Peyer's patch (tissue), 4 donors: ENCODE measurements at places on chromosomes 1 and 21. TPM values are rescaled to one million over a fixed set of nuclear protein-coding genes. Genes with fewer than 3 reads are reported as not detected.

DNA sequence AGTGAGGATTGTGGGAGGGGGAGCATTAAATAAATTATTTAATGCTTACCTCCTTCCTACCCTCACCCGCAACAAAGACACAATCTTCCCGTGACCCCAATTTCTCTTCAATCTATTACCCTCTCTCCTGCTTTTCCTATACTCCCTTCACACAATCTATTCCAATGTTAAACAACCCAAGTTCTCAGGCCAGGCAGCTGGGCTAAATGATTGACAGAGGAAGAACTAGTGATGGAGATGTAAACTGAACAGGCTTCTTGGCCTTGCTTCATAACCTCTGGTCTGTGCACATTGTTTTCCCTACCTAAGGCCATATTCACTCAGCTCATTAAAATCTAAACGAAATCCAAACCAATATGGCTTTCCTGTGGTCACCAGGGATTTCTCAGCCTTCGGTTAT is 3.9 kb upstream of the RCC1 start:
- peaks cover 12% of the 10 kb centered on the region for H3K4me1 ChIP-seq
- H3K4me3 ChIP-seq, result no peak overlapping the region
- no peaks in the 10 kb centered on the region for H3K27me3 ChIP-seq
- H3K27ac ChIP-seq, result peak overlapping the region; percentile 77
- peaks cover 10% of the 10 kb centered on the region for H3K36me3 ChIP-seq

DNA sequence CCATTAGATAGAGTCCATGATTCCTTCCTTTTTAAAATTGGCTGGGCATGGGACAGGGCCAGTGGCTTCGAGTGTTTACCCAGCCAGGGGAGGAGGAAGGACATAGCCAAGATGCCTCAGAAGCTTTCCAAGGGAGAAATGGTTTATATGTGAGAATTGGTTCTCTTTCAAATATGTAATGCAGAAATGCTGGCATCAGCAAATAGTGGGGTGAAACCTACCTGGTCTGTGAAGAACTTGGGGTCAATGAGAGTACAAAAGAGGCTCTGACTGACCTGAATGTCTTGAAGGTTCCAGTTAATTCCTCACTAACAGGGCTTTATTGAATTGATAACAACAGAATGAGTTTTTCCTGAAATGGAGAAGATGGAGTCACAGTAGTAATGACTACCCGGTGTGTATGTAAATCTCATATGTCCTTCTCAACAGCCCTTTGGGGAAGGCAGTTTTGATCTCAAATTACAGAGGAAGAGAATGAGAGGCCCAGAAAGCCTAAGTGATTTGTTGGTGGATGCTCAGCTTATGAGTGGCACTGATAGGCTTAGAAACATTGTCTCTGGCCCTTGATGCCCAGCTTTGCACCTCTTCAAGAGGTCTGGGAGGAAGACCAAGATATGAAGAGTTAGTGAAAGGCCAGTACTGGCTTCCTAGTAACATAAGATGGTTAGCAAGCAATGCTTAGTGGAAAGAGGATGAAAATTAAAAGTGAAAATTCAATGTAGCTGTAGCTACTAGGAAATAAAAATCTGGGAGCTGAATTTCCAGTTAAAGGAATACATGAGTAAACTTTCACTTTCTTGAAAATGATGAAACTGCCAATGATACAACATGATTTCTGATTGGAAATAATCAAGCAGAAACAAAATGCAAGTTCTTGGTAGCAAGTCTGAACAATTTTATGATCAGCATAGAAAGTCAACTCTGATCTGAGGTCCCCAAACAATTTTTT is 2.7 kb downstream of the ATF3 start:
- H3K4me3 ChIP-seq, result no peak overlapping the region
- H3K36me3 ChIP-seq, result no peaks in the 10 kb centered on the region
- peaks cover 11% of the 10 kb centered on the region for H3K4me1 ChIP-seq
- DNase-seq, result no peak

The CELSR2 gene
- 2.6 TPM for total RNA-seq

DNA sequence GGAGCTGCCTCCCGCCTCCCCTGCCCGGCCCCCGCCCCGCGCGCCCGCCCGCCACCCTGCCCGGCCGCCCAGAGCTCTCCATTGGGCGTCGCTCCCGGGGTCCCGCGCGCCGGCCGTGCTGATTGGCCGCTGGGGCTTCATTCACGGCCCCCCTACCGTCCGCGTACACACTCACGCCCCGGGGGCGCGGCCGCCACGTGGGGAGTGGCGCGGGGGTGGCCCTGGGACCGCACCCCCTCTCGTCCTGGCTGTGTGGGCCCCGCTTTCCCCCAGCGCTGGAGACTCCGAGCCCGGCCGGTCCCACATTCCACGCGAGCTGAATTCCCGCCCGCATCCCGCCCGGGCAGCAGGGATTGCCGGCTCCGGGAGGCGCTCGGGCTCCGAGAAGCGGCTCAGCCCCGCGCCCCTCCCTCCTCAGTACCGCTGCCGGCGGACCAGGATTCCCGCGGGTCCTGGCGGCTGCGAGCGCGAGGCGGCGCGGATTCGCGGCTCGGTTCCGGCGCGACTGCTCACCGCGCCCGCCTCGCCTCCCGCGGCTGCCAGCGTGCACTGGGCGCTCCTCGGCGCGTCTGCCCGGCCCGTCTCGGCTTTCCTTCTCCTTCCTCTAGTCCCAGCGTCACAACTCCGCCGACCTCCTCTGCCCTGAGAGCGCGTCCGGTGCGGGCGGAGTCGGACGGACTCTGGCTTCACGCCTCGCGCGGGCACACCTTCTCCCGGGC is 450 bp upstream of the POU3F1 start:
- peak overlapping the region; percentile 66 for H3K4me3 ChIP-seq
- peaks cover 3% of the 10 kb centered on the region for H3K27me3 ChIP-seq
- H3K36me3 ChIP-seq, result no peaks in the 10 kb centered on the region
- peak; percentile 83 for DNase-seq

The TPTE gene
- not detected for total RNA-seq

DNA sequence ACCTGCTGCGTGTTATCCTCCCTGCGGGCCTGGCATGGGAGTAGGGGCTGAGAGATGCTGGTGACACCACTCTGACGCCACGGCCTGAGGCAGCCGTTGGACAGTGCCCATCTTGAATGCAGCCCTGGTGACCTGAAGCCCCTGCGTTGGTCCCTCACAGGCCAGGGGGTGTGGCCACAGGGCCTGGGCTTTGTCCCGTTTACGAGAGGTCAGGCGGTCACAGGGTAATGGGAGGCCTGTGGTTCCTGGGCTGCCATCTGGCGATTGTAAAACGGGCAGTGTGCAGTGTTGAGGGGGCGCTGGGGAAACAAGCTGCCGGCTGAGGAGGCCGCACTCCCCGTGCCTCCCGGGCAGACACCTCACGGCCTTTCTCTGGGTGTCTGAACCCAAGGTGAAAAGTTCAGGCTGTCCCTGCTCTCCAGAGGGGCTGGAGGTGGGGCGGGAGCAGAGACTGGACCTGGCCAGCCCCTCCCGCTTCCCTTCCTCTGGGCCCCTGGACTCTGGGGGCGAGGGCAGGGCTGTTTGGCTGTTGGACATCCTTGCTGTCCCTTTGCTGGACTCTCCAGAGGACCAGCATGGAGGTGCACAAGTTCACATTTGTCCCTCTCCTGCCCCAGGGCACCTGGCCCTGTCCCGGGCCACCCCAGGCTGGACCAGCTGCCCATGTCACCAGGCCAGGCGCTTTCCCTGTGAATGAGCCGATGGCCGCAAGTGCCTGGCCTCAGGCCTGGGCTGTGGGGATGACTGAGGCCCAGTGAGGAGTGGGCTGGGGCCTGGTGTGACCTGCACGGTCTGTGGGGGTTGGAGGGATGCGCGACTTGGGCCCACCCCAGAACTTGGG is 42.4 kb downstream of the SKI start:
- H3K36me3 ChIP-seq, result no peaks in the 10 kb centered on the region
- no peaks in the 10 kb centered on the region for H3K27me3 ChIP-seq
- H3K27ac ChIP-seq, result peak overlapping the region; percentile 31

GRCh38 chr1:82388679-82389078 is 587.9 kb downstream of the ADGRL2 start:
- no peaks in the 10 kb centered on the region for H3K27me3 ChIP-seq
- no peak overlapping the region for H3K4me3 ChIP-seq
- H3K36me3 ChIP-seq, result no peaks in the 10 kb centered on the region
- H3K27ac ChIP-seq, result no peak overlapping the region
- DNase-seq, result no peak

GRCh38 chr1:212413902-212414327 is 771 bp downstream of the PACC1 start:
- peaks cover 5% of the 10 kb centered on the region for H3K4me1 ChIP-seq
- no peaks in the 10 kb centered on the region for H3K36me3 ChIP-seq
- peak overlapping the region; percentile 89 for H3K4me3 ChIP-seq
- DNase-seq, result no peak

The OR6K3 gene
- not detected for total RNA-seq

- H3K36me3 ChIP-seq, result no peaks in the 10 kb centered on the region
- H3K27ac ChIP-seq, result no peak overlapping the region
- H3K27me3 ChIP-seq, result peaks cover 14% of the 10 kb centered on the region
- no peak overlapping the region for H3K4me3 ChIP-seq
- DNase-seq, result no peak
Measured at GRCh38 chr1:34785875-34786470, 5.0 kb downstream of the GJB3 start.

- DNase-seq, result no peak
- H3K4me3 ChIP-seq, result no peak overlapping the region
- H3K27me3 ChIP-seq, result no peaks in the 10 kb centered on the region
Measured at GRCh38 chr1:202974856-202975255, 7.8 kb upstream of the CYB5R1 start.

DNA sequence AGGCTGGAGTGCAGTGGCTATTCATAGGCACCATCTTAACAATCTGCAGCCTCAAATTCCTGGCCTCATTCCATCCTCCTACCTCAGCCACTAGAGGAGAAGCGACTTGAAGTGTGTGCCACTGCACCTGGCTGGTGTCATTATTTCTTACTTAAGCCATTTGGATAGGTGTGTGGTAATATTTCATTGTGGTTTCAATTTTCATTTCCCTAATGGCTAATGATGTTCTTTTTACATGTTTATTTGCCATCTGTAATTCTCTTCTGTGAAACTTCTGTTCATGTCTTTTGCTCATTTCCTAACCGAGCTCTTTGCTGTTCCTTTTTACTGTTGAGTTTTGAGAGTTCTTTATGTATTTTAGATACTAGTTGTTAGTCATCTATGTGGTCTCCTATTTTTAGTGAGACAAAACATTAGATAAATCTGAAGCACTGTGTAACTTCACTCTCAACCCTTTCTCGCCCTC is 66.8 kb downstream of the SLC27A3 start:
- H3K27ac ChIP-seq, result no peak overlapping the region
- no peaks in the 10 kb centered on the region for H3K4me1 ChIP-seq
- no peaks in the 10 kb centered on the region for H3K36me3 ChIP-seq
- H3K27me3 ChIP-seq, result no peaks in the 10 kb centered on the region
- H3K4me3 ChIP-seq, result no peak overlapping the region

The CRYBG2 gene
- 42.0 TPM for total RNA-seq
